ENCODE measurements at places on chromosomes 6 and 20.

DNA sequence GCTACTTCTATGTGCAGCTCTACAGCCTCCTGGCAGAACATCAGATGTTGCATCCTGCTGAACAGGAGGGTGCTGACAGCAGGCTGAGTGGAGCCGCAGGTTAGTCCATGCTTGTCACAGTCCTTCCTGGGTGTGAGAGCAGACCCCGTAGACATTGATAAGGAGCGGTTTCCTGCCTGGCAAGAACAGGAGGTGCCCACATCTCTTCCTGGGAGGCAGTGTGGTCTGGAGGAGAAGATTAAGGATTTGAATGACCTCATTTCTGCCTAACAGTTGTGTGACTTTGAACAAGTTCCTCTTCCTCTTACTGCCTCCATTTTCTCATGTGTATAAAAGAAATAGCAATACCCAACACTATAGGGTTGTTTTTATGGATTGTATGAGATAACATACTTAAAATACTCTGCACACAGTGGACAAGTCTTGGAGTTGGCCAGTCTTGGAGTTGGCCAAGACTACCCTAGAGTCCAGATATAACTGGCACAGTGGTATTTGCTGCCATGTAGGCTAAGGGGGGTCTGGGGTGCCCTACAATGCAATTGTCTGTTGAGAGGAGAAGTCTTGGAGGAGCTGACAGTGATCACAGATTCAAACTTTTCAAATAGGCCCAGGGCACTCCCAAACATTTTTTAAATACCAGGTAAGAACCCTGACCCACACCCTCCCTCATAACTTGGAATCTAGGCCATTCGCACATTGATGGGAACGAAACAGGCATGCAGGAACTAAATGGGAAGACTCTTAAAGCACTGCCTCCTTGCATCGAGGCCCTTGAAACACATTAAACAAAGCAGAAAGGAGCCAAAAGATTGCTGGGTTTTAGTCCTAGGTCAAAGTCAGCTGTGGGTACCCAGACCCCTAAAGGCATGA is 32.6 kb upstream of the TBC1D7 start:
- no peak for DNase-seq

DNA sequence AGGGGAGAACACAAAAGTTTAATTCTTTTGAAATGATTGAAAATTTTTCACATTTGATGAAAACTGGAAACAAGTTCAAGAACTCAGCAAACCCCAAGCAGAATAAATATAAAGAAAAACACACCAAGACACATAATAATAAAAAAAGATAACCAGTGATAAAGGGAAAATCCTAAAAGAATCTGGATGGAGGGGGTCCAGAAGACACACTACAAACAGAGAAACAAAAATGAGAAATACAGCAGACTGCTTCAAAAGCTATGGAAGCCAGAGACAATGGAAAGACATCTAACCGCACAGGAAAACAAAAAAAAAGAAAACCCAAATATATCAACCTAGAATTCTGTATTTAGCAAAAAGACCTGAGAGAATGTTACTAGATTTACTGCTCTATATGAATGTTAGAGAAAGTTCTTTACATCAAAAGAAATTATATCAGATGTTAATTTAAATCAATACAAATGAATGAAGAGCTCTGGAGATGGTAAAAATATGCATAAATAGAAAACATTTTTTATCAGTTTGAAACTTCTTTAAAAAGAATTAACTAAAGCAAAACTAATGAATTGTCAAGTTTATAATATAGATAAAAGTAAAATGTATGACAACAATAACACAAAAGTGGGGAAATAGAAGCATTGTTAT is 310.7 kb upstream of the PREP start:
- DNase-seq: no peak

DNA sequence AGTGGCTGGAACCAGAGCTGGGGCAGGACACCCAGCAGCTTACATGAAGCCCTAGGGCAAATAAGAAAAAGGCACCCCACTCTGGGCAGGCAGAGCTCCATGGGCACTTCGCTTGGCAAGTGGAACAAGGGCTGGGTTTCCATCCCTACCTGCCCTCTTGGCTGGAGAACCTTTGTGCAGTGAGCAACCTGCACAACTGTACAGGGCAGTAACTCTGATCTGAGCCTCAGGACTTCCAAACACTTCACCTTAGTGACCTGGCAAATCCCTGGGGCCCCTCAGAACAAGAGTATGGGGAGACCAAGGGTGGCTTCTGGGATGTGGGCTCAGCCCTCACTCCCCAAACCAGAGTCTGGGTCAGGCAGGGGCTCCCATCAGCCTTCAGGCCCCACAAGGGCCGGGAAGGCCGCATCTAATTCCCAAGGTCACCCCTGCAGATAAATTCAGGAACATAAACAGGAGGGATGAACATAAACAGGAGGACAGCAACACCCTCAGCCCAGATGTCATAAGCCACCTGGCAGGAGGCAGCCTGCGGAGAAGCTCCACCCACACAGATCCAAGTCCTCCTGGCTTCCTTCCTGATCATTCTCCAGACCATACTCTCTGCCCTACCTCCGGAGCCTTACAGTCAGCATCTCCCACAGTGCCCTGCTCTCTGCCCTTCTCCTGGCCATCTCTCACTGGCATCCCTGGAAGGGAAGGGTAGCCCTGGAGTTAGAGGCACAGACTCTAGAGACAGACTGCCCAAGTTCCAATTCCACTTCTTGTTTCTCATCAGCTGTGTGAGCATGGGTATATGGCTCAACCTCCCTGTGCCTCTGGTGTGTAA is 37.5 kb downstream of the HNF4A start:
- DNase-seq: no peak

- no peak for DNase-seq
Observed at GRCh38 chr6:79548304-79548703, 11.1 kb upstream of the LCA5 start.

DNA sequence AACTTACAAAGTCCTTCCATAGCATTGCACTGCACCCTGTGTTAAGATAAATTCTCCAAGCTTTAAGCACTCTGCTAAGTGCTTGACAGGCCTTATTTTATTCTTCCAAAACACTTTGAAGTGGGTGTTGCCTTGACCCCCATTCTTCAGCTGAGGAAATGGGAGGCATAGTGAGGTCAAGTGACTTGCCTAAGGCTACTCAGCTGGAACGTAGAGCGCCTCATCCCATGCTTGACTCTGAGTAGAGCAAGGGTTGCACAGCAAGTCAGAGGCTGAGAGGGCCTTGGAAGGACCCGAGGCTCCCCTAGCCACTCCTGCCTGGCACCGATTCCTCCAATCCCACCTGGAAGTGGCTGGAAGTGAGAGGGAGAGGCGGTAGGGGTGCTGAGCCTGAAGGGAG is 19.6 kb upstream of the CSNK2A1 start:
- DNase-seq: no peak

- DNase-seq: peak; percentile 66
Observed at GRCh38 chr20:3712279-3712873, at the start of gene SIGLEC1. Gene SIGLEC1, minus strand, starts transcription at chr20:3712600. Its CDS starts 5,472 bp downstream, at chr20:3707128.

DNA sequence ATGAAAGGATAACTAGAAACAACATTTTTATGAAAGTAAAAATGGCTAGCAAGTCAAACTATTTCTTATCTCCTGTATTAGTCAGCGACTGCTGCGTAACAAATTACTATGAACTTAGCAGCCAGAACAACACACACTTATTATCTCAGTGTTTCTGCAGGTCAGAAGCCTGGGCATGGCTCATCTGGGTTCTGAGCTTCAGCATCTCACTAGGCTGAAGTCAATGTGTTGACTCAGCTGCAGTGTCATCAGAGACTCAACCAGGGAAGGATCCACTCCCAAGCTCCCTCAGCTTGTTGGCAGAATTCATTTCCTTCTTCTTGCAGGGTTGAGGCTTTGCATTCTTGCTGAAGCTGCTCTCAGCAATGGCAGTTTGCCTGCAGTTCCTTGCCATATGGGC is 33.2 kb upstream of the IGF2R start:
- no peak for DNase-seq

DNA sequence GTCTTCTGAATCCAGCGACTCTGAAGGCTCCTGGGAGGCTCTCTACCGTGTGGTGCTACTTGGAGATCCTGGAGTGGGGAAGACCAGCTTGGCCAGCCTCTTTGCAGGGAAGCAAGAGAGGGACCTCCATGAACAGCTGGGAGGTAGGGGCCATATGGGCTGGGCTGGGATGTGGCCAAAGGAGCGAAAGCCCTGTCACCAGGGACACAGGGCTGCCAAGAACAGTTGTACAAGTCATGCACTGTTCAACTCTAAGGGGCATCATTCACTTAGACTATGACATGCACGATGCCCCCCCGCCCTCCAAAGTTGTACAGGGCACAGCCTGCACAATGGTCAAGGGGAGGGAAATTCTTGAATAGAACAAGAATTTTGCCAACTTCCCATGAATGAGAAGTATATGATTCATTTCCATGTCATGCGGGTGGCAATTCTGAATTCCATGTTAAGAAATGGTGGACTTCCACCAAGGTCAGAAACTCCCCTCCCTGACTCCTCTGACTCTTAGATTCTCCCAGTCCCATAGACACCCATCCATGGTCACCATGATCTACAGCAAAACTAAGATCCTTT is 1.6 kb downstream of the REM1 start:
- DNase-seq: no peak

GRCh38 chr6:143863771-143864170 is 503 bp upstream of the ZC2HC1B start:
- no peak for DNase-seq

- no peak for DNase-seq
Observed at GRCh38 chr6:106446983-106447382, 86.5 kb downstream of the CRYBG1 start.

- DNase-seq: no peak
Observed at GRCh38 chr6:830667-831327, 137.9 kb upstream of the EXOC2 start.

DNA sequence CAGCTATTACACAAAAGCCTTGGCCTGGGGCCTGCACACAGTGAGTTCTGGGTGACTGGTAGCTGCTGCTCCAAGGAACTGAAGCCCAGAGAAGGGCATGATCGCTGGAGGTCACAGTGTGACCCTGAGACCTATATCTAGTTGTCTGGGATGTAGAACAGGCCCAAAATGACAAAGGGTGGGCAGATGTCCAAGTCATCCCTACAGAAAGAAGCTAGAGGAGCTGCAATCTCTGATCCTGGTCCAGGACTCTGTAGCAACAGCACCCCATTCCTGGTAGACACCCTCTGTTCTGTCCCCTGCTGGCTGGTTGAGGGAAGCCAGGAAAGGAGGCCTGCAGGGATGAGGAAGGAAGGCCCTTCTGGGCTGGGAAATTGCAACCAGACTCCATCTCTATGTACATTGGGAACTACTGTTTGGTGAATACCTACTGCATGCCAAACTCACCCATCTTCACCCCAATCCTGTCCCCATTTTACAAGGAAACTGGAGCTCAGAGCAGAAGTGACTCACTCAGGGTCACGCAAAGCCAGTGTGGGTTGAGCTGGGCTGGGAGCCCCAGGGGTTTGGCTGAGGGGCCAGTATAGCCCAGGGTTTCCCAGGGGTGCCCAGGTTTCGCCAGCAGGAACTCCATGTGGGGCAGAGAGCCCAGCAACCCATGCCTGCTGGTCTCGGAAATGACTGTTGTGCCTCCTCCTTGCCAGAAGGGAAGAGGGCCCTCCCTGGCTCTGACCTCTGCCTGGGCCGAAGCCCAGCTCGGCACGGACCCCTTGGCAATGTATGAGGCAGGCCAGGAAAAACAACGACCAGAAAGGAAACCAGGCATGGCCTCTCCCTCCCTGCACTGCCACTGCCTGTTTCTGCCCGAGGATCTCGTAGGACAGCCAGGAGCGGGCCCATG is 44.9 kb upstream of the TLDC2 start:
- DNase-seq: no peak

DNA sequence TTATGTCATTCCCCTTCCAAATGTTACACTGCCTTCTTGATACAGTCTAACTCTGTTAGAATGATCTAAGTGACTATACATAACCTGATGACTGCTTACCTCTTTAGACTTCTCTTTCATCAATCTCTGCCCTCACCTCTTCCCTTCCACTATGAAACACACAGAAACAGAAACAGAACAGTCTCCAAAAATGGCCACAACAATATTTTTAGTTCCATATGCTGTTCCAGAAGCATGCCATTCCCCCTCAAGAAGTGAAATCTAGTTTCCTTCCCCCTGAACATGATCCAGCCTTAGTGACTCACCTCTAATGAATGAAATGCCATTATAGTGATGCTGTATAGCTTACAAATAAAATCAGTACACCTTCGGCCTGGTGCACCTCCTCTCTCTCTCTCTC is 229.3 kb upstream of the TENT5A start:
- DNase-seq: no peak

DNA sequence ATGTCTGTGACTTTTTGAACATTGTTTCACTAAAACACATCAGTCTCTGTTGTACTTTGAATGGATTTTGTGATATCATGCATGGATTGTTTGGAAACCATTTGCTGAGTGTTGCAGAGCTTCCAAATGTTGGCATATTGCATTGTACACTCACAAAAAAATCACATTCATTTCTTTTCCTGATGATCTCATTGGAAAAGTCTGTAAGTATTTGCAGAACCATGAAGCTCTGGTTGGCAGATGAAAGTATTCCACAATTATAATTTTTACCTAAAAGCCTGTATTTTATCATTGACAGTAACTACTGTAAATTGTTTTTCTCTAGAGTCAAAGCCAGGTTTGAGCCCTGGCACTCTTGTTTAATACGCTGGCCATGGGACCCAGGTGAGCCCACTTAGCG is 42.1 kb downstream of the VAPB start:
- no peak for DNase-seq

GRCh38 chr20:59163631-59164530 is at the start of gene ZNF831:
Gene ZNF831, plus strand, starts transcription at chr20:59163821. Its CDS starts 27,199 bp downstream, at chr20:59191020.
- DNase-seq: no peak

DNA sequence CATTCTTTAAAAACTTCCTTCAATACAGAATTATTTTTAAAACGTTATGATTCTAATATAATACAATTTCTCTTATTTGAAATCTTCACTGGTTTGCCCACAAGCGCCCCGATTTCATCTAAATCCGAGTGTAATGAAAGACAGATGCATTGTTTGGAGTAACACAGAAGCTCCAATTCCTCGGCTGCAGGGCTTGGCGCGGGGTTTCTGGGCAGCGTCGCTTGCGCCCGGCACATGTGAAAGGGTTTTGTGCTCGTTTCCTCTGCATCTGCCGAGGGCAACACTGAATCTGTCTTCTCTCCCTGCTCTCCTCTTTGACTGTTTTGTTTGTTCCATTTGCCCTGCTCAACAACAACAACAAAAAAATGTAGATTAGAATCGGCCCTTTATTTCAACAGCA is 248.6 kb upstream of the QKI start:
- no peak for DNase-seq
